ENCODE measurements at places on chromosomes 12 and 14.

GRCh38 chr12:118358612-118359540 lies 13.8 kb downstream of the TAOK3 start:
- peak; percentile 39 for DNase-seq

DNA sequence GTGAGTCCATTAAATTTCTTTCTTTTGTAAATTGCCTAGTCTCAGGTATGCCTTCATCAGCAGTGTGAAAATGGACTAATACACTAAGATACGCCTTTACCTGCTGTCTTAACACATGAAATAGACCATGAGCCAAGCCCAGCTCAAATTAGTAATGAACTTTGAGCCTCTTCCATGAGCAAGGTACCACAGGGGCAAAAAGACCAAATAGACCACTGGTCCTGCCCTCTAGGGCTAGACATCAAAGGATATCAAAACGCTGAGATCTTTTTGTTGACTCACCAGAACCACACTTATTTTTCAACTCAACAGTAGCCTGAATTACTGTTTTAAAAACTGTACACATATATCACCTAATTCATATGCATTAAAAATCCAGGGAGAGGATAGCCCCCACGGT lies 137.5 kb upstream of the NOS1 start:
- no peak for DNase-seq

- no peak for DNase-seq
These were observed 5.5 kb upstream of the OAS1 start for GRCh38 chr12:112901271-112901670.

DNA sequence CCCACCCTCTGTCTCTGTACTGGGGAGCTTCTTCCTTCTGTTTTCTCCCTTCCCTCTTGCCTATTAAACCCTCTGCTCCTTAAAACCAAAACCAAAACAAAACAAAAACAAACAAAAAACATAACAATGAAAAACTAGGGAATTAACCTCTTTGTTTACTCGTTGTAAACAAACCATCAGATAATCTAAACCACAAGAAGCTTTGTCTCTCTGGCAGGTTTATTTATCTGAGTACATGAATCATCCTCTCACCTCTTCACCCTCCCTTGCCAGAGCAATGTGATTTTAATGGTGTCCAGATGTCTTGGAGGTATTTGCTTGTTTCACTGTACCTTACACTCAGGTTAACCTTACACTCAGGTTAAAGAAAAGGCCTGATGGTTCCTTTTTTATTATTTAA lies 66.1 kb downstream of the DYRK2 start:
- no peak for DNase-seq

- DNase-seq: no peak
These were observed 9.9 kb upstream of the SRSF9 start for GRCh38 chr12:120479458-120479857.

DNA sequence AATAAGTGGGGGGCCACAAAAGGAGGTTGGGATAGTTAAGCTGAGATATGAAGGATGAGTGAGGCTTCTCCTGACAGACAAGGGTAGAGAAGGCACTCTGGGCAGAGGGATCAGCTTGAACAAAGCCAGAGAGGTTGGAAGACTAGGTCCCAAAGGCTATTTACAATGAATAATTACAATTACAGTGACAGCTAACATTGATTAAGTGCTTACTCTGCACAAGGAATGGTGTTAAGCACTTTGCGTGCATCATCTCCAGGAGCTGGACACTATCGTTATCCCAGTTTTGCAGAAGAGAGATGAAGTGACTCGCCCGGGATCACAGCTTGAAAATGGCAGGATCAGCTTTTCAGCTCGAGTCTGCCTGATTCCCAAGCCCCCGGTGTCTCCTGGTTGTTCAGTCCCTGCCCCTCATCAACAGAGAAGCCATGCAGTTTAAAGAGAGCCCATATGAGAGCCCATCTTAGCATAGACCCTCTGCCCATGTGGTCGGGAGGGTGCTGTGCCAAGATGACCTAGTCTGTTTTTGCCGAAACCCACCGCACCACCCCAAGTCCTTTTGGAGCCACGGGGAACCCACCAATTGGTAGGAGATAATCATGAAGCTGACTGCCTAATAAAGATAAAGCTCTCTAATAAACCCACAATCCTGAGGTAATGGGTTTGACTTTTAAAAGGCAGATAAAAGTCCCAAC lies 89.9 kb upstream of the HSPB8 start:
- DNase-seq: no peak

- no peak for DNase-seq
These were observed 36.4 kb upstream of the FICD start for GRCh38 chr12:108478611-108479206.

- DNase-seq: no peak
These were observed 33.4 kb downstream of the POLE start for GRCh38 chr12:132653567-132654290.

GRCh38 chr12:64679487-64680001 lies 69.2 kb downstream of the RASSF3 start:
- DNase-seq: peak; percentile 76

DNA sequence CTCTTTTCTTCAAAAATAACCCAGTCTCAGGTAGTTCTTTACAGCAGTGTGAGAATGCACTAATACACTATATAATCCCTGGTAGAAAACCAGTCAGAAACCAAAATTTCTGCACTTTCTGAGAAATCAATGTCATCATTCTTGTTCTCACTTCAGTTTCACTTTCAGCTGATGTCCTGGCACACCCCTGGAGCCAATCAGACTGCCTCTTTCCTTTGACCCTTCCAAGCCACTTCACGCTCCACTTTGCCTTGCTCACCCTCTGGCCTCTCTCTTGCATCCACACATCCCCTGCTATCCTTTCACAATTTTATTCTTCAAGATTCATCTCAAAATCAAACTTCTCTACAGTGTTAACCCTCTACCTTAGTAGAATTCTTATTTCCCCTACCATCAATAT lies 181.1 kb downstream of the ASCL1 start:
- DNase-seq: no peak

GRCh38 chr14:104393898-104394381 lies 185.6 kb upstream of the C14orf180 start:
- DNase-seq: peak; percentile 19

DNA sequence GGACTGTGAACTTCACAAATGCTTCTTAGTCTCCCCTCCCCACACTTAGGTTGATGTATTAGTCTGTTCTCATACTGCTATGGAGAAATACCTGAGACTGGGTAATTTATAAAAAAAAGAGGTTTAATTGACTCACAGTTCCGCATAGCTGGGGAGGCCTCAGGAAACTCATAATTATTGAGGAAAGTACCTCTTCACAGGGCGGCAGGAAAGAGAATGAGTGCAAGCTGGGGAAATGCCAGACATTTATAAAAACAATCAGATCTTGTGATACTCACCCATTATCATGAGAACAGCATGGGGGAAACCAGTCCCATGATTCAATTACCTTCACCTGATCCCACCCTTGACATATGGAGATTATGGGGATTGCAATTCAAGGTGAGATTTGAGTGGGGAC lies 178.8 kb downstream of the SLC38A4 start:
- no peak for DNase-seq

DNA sequence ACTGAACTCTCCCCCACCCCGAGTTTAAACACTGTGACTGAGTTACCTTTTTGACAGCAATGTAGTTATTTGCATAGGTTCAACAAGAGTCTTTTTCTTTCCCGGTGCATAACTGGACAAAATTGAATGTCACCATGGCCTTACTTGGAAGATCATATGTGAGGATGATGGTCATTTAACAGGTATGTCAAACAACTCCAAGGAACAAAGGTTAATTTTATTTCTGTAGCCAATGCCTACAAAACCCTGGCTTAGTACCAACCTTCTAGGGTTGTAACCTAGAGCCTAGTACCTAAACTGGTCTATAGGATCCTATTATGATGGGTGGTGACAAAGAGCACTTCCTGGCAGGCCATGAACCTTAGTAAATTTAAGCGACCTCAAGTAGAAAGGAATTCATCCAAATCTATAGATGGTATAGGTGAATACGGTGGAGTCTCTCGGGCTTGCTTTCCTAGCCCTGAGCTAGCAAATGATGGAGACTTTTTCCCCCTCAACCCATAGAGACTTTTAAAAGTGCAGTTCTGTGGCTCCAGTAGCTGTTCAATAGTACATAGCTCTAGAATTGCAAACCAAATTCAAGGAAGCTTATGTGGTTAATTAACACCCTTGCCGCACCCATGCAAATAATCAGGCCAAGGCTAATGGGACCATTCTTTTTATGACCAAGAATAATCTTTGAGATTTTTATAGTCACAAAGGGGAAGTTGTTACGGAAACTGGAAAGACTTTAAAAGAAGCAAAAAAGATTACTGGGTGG lies 89.0 kb downstream of the SLC38A1 start:
- DNase-seq: no peak

DNA sequence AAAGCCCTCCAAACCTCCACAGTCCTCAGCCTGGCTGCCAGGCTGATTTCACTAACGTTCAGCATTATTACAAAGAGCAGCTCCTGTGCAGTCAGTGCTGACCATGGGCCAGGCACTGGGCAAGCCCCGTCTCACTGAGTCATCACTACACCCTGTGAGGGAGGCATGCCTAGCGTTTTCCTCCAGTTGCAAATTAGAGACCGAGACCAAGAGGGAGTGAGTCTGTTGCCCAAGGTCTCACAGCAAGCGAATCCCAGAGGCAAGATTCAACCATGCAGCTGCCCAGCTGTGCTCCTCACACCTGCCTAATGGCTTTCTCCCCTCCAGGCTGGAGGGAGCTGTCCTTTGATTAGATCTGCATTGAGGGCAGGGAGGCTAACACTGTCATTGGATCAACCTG lies 229.3 kb upstream of the LHX5 start:
- DNase-seq: peak; percentile 33

GRCh38 chr12:9198012-9198411 lies 10.2 kb downstream of the PZP start:
- DNase-seq: no peak

DNA sequence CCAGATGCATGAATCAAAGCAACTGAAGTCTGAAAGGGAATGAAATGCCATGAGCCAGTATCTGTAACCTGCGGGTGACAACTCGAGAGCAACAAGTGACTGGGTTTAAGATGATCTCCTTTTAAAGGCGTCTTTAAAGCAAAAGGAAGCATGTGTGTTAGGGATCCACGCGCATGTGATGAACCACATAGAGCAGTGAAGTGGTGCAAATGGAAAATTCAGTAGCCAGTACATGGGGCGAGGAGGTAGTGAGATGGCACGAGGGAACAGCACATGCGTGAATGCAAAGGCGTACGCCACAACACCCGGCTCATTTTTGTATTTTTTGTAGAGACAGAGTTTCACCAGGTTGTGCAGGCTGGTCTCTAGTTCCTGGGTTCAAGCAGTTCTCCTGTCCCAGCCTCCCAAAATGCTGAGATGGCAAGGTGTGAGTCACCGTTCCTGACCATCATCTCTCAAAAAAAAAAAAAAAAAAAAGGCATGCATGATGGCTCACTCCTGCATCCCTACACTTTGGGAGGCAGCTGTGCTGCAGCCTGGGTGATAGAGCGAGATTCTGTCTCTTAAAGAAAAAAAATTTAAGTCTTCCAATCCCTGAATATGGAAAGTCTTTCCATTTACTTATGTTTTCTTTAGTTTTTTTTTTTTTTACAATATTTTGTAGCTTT lies 24.6 kb upstream of the BCL7A start:
- DNase-seq: no peak

- no peak for DNase-seq
These were observed 84.6 kb downstream of the PTPRR start for GRCh38 chr12:70835948-70836347.

- no peak for DNase-seq
These were observed 991.6 kb downstream of the SLC6A15 start for GRCh38 chr12:83920821-83921547.

DNA sequence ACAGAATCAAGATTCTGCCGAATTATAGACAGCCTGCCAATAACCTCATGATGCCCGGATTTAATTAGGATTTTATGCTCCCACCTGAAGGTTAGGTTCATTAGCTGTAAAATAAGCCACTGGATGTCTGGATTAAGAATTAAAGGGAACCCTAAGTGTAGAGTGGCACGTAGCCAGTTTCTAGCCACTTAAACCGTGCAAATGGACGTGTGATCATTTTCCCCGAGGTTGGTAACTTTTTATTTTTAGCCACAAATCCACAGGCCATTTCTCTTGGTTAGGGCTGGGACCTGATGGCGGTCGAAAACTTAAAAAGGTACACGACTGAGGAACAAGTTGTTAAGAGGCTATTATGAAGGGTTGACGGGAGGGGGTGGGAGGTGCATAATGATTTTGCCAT lies 127.3 kb upstream of the TMPO start:
- no peak for DNase-seq

DNA sequence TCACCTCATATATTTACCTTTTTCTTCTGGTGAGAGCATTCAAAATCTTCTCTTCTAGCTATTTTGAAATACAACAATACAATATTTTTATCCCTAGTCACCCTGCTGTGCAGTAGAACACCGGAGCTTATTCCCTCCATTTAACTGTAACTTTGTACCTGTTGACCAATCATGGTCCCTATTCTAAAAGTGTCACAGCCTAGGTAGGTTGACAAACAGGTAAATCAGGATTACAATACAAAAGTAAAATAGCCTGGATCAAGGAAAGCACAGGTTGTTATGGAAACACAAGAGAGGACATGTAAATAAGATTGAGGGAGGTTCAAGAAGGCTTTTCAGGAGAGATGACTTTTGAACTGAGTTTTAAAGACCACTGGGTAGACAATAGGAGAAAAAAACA lies 670.9 kb downstream of the DIO2 start:
- DNase-seq: no peak

DNA sequence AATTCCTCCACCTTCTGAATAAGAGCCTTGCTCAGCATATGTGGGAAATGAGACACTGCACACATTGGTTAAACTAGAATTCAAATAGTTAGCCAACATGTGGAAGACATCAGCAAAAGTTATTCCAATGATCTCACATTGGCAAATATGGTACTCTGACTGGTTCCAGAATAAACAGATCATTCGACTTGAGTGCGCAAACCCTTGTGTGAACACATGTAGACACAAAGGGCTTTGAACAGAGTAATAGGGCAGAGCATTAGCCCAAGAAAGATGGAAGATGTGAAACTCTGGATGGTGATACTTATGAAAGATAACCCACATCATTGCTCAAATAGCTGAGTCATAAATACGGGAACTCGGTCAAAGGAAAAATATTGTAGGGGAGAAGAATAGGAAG lies 1133.4 kb upstream of the SEL1L start:
- DNase-seq: no peak

DNA sequence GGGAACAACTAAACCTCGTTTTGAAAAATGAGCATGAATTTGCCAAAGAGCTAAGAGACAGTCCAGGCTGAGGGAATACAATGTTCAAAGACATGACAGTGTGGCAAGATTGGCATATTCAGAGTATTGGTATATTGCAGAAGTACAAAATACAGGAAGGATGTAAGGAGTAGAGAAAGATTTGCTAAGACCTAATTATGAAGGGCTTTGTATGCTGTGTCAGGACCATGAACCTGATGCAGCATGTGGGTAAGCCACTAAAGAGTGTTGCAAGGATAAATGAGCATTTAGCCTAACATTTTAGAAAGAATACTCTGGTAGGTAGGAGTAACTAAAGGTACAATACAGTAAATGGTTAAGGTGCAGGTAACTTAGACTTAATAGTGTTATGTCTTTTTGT lies 65.1 kb downstream of the KTN1 start:
- DNase-seq: no peak

- no peak for DNase-seq
These were observed 7.7 kb upstream of the PLEKHG7 start for GRCh38 chr12:92695056-92695455.

- peak; percentile 98 for DNase-seq
These were observed 1.7 kb downstream of the MGST1 start for GRCh38 chr12:16349131-16349460.

Measured in cardiac fibroblast (primary cell).